Left lung (tissue), 14 donors: ENCODE measurements at places on chromosomes 7 and 10.
A peak's percentile ranks its signal among the peaks of the same experiment; 100 is the strongest.

DNA sequence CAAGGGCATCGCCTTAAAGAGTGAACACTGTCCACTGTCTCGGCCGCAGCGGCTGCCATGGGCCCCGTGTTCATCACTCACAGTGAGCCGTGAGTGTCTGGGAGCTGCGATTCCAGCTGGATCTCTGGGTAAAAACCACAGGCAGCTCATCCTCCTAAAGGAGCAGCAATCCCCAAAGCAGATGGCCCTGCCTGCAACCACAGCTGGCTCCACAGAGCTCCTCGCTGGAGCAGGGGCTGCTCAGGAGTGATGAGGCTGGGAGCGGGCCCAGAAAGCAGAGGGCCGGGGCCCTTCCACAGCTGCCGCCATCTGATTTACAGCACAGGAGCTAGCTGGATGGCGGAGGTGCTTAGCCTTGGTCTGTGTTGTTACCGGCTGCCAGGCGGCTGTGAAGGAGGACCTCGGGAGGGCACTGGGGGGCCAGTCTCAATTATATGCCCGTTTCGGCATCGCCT, 6.6 kb upstream of the TMEM184A start:
- H3K27me3 ChIP-seq, result no peaks in the 10 kb centered on the region
- DNase-seq, result peak; percentile 53
- H3K36me3 ChIP-seq, result no peaks in the 10 kb centered on the region
- H3K4me1 ChIP-seq, result no peaks in the 10 kb centered on the region
- H3K27ac ChIP-seq, result no peak overlapping the region
- no peak overlapping the region for H3K4me3 ChIP-seq

DNA sequence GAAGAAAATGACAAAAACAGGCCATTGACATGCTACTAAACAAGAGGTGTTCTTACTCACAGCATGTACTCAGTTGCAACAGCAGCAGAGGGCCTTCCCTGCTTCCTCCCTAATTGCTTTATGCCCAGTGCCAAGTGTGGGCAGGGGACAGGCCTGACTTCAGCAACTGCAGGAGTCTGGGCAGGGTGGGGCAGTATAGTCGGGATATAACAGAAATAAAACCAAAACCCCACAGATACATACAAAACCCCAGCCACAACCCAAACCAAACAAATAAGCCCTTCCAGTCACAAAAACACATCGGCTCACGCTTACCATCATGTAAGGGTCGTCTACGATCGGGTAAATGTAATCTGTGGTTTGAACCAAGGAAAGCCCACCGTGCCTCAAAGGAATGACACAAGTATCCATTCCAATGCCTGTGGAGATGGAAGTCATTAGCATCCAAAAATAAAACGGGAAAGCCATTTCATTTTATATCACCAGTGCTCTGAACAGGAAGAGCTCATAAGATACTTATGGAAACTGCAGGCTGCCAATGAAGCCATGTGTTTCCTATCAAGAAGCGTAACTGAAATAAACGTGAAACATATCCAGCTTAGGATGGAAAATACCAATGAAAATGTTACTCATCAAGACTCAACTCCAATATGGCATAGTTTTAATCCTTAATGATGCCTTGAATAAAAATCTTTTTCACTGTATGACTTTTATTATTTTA, 9.5 kb downstream of the SEPHS1 start:
- no peak overlapping the region for H3K4me3 ChIP-seq
- DNase-seq, result peak; percentile 81
- H3K36me3 ChIP-seq, result no peaks in the 10 kb centered on the region
- H3K4me1 ChIP-seq, result no peaks in the 10 kb centered on the region
- no peak overlapping the region for H3K27ac ChIP-seq
- H3K27me3 ChIP-seq, result no peaks in the 10 kb centered on the region

GRCh38 chr10:75542084-75542483, 110.7 kb downstream of the LRMDA start:
- H3K27me3 ChIP-seq, result no peaks in the 10 kb centered on the region
- no peak overlapping the region for H3K27ac ChIP-seq
- peaks cover 30% of the 10 kb centered on the region for H3K4me1 ChIP-seq
- no peak for DNase-seq

GRCh38 chr7:158710651-158711102, 6.1 kb upstream of the NCAPG2 start:
- no peak overlapping the region for H3K27ac ChIP-seq
- H3K4me1 ChIP-seq, result peaks cover 21% of the 10 kb centered on the region
- H3K36me3 ChIP-seq, result no peaks in the 10 kb centered on the region
- DNase-seq, result no peak

DNA sequence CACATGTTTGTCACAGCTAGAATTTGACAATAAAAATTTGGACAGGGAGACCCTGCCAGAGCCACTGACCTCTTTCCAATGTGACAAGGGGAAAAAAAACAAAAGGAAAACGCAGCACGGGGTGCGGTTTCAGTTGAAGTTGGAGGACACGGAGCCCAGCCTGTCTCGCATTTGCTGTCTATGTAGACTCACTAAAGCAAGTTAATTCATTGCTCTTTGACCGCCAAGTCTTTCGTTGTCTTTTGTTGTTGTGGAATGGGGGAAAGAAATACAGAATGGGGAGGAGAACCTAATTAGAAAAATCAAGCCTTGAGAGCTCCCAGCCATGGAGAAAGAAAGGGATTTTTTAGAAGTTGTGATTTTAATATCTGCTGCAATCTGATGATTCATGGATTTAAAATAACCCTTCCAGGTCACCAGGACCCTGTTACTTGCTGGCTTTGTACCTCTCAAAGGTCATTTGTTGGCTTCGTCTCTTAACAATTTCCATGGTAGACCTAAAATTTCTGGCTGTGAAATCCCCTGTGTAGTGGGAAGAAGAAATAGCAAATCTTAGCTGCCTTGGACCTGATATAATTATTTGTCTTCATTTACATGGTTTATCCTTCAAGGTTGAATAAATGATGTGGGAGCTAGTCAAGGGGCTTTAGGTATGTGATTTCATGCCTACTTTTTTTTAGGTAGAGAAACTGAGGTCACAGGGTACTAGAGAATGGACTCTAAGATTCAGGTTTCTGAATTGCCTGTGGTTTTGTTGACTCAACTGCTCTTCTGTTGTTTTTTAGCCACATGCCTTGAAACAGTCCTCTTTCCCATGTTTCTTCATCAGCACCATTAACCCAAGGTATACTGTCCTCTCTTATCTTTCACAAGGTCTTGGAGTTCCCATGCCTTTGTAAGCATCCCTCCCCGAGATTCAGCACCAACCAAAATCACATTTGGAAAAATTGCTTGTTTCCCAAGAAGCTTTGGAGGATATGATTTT, 78.7 kb downstream of the TCF7L2 start:
- no peaks in the 10 kb centered on the region for H3K36me3 ChIP-seq
- no peaks in the 10 kb centered on the region for H3K27me3 ChIP-seq
- peaks cover 44% of the 10 kb centered on the region for H3K4me1 ChIP-seq
- no peak for DNase-seq
- H3K4me3 ChIP-seq, result no peak overlapping the region

GRCh38 chr10:95266674-95267095, 24.1 kb downstream of the PDLIM1 start:
- no peak overlapping the region for H3K4me3 ChIP-seq
- no peak for DNase-seq
- peak overlapping the region; percentile 82 for H3K27ac ChIP-seq
- peaks cover 59% of the 10 kb centered on the region for H3K4me1 ChIP-seq
- no peaks in the 10 kb centered on the region for H3K27me3 ChIP-seq

GRCh38 chr7:1022801-1023465, 21.4 kb upstream of the GPR146 start:
- DNase-seq, result no peak
- peaks cover 20% of the 10 kb centered on the region for H3K4me1 ChIP-seq
- H3K4me3 ChIP-seq, result no peak overlapping the region
- H3K27ac ChIP-seq, result no peak overlapping the region
- peaks cover 8% of the 10 kb centered on the region for H3K27me3 ChIP-seq

DNA sequence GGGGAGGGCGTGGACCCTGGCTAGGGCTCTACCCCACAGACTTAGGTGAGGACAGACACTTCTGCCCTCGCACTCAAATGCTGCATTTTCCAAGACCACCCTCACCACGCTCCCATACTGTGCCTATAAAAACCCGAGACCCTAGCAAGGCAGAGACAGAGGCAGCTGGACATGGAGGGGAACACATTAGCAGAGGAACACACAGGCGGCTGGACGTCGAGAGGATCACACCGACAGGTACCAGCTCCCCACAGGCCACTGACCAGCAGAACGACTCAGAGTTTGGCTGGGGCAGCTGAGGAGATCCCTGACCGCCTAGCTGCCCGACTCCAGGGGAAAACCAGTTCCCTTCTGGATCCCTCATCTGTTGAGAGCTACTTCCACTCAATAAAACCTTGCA, 338.2 kb upstream of the SMIM30 start:
- H3K4me3 ChIP-seq, result no peak overlapping the region
- H3K36me3 ChIP-seq, result no peaks in the 10 kb centered on the region
- H3K4me1 ChIP-seq, result no peaks in the 10 kb centered on the region
- H3K27ac ChIP-seq, result no peak overlapping the region

GRCh38 chr7:73735528-73735905, 3.1 kb downstream of the ABHD11 start:
- H3K4me3 ChIP-seq, result no peak overlapping the region
- DNase-seq, result peak; percentile 46
- peak overlapping the region; percentile 81 for H3K27ac ChIP-seq
- no peaks in the 10 kb centered on the region for H3K27me3 ChIP-seq
- H3K36me3 ChIP-seq, result peaks cover 18% of the 10 kb centered on the region
- peaks cover 12% of the 10 kb centered on the region for H3K4me1 ChIP-seq

GRCh38 chr7:81025360-81025759, 106.5 kb upstream of the SEMA3C start:
- H3K27me3 ChIP-seq, result no peaks in the 10 kb centered on the region
- H3K4me1 ChIP-seq, result no peaks in the 10 kb centered on the region
- no peak for DNase-seq

- no peak overlapping the region for H3K27ac ChIP-seq
- H3K27me3 ChIP-seq, result peaks cover 61% of the 10 kb centered on the region
- DNase-seq, result peak; percentile 89
- no peaks in the 10 kb centered on the region for H3K4me1 ChIP-seq
- H3K4me3 ChIP-seq, result no peak overlapping the region
Observed at GRCh38 chr10:81873932-81874816, 820 bp upstream of the NRG3 start.

- no peaks in the 10 kb centered on the region for H3K4me1 ChIP-seq
- no peak overlapping the region for H3K27ac ChIP-seq
- no peak overlapping the region for H3K4me3 ChIP-seq
- DNase-seq, result peak; percentile 10
- no peaks in the 10 kb centered on the region for H3K27me3 ChIP-seq
Observed at GRCh38 chr7:152189061-152189460, 163.6 kb downstream of the GALNT11 start.

DNA sequence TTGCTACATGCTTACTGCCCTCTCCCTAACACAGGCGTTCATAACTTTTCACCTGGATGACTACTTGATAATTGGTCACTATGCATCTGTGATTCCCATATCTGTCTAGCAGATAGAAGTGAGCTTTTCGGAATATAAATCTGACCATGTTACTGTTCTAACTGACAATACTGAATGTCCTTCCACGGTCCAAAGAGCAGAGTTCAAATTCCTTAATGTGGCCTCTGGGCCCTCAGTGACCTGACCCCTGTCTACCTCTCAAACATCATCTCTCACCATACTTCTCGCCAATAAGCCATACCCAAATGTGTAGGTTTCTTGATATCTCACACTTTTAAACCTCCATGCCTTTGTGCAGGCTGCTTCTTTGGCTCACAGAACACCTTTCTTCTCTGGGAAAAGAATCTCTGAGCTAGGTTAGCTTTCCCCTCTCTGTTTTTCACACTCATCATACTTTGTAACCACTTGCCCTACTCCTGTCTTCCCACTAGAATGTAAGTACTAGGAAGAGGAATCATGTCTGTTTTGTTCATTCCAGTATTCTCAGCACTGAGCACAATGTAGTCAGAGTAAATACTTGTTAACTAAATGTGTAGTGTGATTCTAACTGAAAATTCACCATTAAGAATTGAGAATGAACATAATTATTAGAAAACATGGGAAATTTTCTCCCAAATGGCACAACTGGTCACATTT, 39.2 kb upstream of the LRRC17 start:
- H3K36me3 ChIP-seq, result no peaks in the 10 kb centered on the region
- H3K27me3 ChIP-seq, result no peaks in the 10 kb centered on the region
- H3K4me3 ChIP-seq, result no peak overlapping the region
- DNase-seq, result no peak
- H3K27ac ChIP-seq, result no peak overlapping the region

DNA sequence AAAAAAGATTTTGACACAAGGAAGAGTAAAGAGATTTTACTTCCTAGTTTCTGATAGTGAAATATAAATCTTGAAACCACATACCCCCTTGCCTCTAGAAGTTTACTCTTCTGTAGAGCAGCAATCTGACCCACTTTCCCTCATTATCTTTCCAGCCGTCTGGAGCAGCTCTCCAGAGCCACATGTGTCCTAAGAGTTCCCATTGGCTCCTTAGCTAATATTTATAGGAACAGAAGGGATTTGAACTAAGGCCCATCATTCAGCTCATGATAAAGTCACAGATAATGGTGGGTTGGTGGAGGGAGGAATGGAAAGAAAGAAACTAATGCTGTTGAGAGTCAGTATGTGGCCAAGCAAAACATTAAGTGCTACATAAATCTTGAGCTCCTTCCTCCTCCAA, 121.8 kb downstream of the INHBA start:
- no peak overlapping the region for H3K4me3 ChIP-seq
- H3K4me1 ChIP-seq, result peaks cover 5% of the 10 kb centered on the region
- no peak overlapping the region for H3K27ac ChIP-seq

- no peaks in the 10 kb centered on the region for H3K36me3 ChIP-seq
- H3K4me1 ChIP-seq, result peaks cover 40% of the 10 kb centered on the region
- H3K27ac ChIP-seq, result no peak overlapping the region
Observed at GRCh38 chr10:99730026-99730425, 1.9 kb downstream of the COX15 start.

DNA sequence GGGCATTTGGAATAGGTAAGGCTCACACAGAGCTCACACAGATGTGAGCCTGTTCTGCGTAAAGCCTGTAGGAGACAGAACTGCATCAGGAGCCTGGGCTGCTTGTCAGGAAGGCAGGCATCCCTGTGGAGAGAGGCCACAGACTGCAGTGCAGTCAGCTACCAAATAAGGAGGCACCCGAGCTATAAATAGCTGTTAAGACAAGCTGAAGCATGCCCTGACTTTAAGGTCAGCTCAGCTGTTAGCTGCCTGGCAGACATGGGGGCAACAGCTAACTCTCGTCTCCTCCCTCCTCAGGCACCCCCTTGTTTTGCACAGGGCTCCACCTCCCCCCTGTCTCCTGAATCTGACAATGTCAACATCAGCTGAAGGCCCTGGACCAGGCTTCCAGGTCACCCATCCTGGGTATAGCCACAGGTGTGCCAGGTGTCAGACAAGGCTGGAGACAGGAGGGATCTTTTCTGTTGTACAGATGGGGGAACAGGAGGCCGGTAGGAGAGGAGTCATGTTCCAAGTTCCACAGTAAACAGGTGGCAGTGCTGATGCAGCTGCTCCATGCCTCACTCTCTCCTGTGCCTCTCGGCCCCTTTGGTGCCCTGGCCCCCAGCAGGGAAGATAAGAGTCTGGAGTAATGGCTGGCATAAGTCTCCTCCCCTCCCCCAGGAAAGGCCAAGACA, 27.6 kb upstream of the MKRN1 start:
- H3K4me3 ChIP-seq, result no peak overlapping the region
- no peak for DNase-seq
- no peaks in the 10 kb centered on the region for H3K4me1 ChIP-seq
- no peaks in the 10 kb centered on the region for H3K27me3 ChIP-seq
- no peak overlapping the region for H3K27ac ChIP-seq
- H3K36me3 ChIP-seq, result no peaks in the 10 kb centered on the region

- no peak for DNase-seq
- H3K27me3 ChIP-seq, result no peaks in the 10 kb centered on the region
- no peak overlapping the region for H3K27ac ChIP-seq
- no peaks in the 10 kb centered on the region for H3K4me1 ChIP-seq
- no peaks in the 10 kb centered on the region for H3K36me3 ChIP-seq
Observed at GRCh38 chr7:133934977-133935330, 192.2 kb upstream of the LRGUK start.
